ENCODE measurements at places on chromosomes 13 and 19.
A peak's percentile ranks its signal among the peaks of the same experiment; 100 is the strongest.

DNA sequence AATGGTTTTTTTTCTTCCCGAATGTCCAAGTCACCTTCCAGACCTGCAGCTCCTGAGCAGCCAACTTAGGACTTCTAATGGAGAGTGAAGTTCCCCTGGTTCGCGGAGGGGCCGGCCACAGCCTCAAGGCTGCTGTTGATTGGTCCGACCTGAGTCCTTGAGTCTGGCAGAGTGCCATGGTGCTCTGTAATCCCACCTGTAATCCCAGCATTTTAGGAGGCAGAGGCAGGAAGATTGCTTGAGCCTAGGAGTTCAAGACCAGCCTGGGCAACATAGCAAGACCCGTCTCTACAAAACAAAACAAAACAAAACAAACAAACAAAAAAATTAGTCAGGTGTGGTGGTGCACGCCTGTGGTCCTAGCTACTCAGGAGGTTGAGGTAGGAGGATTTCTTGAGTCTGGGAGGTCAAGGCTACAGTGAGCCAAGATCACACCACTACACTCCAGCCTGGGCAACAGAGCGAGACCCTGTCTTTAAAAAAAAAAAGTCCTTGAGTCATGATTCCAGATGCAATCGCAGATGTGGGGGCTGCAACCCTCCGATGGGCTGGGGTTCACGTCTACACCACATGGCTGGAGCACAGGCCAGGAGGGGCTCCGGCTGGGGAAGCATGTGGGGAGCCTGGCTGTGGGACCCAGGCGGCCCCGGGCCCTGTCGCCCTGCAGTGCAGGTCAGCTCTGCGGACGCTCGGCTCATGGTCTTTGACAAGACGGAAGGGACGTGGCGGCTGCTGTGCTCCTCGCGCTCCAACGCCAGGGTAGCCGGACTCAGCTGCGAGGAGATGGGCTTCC is 17.7 kb downstream of the HPN start:
- DNase-seq, result no peak

GRCh38 chr19:35455616-35456201 is 7.7 kb downstream of the FFAR2 start:
- no peak for DNase-seq

GRCh38 chr19:13850910-13851733 is 25.8 kb upstream of the NANOS3 start:
- peak; percentile 28 for DNase-seq

- DNase-seq, result no peak
Observed at GRCh38 chr13:51260154-51260553, 38.0 kb downstream of the FAM124A start.

- DNase-seq, result peak; percentile 65
Observed at GRCh38 chr19:44753932-44754749, 5.6 kb downstream of the BCL3 start.

DNA sequence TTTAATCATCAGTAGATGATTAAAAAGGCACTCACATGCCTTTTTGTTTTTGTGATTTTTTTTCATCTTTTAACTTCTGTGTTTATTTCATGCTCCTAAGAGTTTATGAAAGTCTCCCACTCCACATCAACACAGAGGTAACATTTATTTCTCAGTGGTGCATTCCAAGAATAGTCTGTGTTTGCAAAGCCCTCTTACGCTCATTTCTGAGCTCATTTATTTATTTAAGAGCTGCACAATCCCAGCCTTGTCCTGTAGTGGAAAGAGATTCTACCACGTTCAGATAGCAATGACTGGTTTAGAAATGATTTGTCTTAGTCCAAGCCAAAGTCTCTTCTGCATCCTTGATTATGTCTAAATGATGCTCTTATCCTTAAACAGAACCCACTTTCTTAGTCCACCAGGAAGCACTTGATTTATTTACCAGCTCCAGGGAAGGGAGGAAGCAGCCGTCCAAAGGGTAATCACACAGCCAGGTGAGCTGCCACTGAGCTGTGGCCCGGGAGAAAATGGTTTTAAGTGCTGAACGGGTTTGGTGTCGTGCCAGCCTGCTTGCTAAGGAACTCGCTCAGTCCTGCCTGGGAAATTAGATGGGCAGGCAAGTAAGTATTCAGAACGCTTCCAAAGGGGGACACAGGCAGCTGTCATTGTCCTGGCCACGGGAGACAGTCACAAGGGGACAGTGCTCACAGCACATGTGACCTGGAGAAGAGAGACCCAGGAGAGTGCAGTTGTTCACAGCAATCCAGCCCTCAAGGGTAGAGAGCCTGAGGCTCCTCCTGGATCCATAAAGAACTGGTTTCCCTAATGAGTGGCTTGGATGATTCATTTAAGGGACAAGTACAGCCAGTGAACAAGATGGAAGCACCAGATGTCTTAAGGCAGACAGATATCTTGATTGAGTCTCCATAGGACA is 131.8 kb upstream of the WASF3 start:
- peak; percentile 19 for DNase-seq

- DNase-seq, result no peak
Observed at GRCh38 chr13:49855930-49856329, 63.4 kb upstream of the KPNA3 start.

GRCh38 chr19:38537071-38537936 is 80.4 kb downstream of the MAP4K1 start:
- no peak for DNase-seq

DNA sequence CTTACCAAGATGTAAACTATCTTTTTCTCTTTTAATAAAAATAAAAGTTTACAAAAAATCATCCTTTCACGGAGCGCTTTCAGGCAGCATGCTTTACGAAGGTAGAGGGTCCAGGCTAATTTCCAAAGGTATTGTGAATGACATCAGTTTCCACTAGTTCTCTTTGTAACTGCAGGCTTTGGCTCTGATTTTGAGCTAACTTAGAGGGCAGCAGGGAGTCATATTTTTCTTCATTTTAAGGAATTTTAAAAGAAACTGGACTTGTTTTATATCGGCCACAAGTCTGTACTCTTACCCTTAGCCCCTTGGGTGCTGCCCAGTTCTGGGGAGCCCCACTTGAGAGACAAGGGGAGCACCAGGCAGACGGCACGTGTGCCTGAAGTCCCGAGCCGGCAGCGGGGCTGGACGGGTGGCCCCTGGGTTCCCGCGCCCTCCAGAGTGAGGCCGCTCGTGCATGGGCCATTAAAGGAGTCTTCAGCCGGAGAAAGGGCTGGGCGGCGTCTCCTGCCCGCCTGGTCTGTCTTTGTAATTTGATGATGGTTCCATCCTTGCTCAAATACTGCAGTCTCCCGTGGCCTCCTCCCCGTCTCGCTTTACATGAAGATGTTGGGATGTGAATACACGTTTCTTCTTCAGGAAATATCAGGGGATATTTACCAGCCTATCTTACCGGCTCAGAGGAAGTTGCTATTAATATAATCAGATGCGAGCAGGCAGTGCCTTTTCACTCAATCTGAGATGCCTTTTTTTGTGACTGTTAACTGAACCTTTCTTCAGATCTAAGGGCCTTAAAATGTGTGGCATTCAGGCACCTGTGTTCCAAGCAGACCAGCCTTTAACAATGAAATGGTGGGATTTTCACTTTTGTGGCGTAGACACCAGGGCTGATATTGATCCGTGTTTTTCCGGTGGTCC is 67.4 kb downstream of the GGACT start:
- DNase-seq, result no peak

DNA sequence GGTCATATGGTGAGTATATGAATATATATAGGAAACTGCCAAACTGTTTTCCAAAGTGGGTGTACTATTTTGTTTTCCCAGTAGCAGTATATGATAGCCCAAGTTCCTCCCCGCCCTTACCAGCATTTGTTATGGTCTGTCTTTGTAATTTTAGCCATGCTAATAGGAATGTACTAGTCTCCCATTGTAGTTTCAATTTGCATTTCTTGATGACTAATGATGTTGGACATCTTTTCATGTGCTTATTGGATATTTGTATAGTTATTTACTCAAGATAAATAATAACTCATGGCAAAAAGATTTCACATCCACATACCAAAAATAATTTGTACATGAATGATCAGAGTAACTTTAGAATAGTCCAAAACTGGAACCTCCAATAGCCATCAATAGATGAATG is 75.3 kb upstream of the SERP2 start:
- no peak for DNase-seq

DNA sequence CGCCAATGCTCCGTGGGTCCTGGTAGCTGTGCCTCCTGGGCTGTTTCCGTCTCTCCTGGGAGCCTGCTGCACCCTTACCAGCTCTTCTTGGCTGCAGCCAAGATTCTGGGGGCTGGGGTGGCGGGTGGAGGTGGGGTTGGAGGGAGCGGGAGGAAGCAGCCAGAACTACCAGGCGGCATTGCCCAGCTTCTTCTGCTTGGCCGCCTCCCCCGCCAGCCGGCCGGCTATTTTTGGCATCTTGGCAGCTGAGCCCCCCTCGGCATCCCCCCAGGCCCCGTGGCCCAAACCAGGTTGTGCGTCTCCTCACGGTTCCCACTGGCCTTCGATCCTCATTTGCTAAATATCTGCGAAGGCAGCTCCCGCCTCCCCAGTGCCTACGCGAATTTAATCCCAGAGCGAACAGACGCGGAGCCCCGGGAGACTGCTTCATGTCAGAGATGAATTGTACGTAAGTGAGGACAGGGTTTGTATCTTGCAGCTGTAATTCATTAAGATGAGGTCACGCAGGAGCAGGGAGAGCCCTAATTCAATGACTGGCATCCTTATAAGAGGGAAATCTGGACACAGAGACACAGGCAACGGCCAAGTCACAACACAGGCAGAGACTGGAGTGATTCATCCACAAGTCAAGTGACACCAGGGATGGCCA is 12.8 kb upstream of the PEAK3 start:
- DNase-seq, result no peak

GRCh38 chr13:114152831-114153371 is 20.5 kb upstream of the RASA3 start:
- DNase-seq, result no peak

DNA sequence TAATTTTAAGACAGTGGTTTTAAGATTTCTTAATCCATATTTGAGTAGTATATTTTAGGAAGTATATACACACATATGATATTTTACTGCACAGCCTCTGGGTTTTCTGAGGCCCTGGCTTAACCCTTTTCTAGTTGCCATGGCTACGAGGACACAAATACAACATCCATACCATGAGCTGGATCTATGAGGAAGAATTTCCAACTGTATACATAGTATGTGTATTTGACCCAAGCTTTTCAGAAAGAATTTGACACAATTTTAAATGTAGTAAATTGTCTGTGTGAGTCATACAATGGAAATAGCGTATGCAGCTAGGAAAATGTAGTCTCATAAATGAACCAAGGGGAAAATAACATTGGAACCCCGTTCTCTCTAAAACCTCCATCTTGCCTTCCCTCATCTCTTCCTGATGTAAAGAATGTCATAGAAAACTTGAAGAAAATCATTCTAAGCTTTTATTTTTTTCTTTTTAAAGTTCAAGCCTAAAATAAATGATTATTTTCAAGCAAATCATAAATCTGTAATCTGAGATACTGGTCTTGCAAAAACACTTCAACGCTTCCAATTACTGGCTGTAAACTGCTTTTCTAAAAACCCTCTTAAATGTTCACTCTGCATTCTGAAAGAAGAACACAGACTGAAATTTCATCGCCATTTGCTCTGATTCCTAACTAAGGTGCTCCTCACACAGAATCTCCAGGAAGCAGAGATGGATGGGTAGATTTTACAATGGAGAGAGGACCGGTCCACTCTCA is 172.4 kb downstream of the LACC1 start:
- DNase-seq, result no peak

GRCh38 chr13:112971288-112971643 is 2.3 kb downstream of the MCF2L start:
- DNase-seq, result no peak

- no peak for DNase-seq
Observed at GRCh38 chr19:33799476-33799875, 2.8 kb downstream of the KCTD15 start.

- no peak for DNase-seq
Observed at GRCh38 chr19:29120466-29120865, 92.5 kb downstream of the UQCRFS1 start.

All from NCI-H774 (cell line).